BE2C (cell line): ENCODE measurements at places on chromosomes 7 and 10.
A peak's percentile ranks its signal among the peaks of the same experiment; 100 is the strongest.

GRCh38 chr10:101062232-101063049 lies 652 bp downstream of the KAZALD1 start:
- peak; percentile 89 for DNase-seq

DNA sequence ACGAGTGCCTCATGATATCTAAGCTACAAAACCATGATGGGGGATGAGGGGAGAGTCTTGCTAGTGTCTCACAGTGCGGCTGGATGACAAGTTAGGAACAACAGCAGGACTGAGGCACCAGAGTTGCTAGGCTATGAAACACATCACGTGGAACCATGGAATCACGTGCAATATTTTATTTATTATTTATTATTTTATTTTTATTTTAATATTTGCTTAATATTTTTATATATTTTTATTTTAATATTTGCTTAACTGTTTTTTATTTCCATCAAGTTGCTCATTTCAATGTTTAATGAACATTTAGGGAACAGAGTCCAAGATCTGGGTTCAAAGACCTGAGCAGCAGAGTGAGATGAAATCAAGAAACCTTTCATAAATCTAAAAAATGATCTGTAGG lies 614.6 kb downstream of the CNTNAP2 start:
- DNase-seq: no peak

GRCh38 chr10:118924493-118924892 lies 105.0 kb upstream of the NANOS1 start:
- DNase-seq: no peak

DNA sequence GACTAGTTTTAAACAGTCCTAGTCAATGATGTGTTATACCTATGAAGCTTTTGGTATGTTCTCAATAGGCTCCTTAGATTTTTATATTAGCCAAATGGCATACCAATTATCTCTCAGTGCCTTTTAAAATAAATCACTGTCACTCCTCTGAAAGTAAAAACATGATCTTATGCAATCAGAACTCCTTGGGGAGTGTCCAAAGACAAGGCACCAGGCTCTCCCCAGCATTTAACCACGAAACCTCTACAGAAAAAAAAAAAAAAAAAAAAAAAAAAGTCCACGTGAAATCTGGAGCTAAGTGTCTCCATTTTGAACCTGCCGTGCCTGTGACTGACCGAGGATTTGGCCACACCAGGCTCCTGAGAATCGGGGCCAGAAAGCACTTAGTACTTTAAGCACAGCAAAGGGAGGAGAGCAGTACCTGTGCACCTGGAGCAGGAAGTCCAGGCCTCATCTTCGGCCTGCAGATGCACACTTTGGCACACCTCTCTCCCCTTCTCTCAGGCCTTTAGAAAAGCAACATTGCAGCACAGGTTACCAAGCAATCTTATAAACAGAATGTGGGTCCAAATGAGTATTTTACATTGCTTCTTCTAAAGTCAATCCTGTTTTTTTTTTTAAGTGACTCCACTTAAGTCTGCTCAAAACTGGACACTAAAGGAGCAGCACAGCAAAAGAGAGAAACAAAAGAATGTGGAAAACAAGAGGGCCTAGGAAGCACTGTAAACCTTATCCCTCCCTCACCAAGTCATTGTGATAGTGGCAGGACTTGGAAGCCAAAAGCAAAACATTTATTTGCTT lies 1.5 kb downstream of the FAM13C start:
- DNase-seq: no peak

- DNase-seq: no peak
Measured at GRCh38 chr10:21166557-21167287, 269.6 kb upstream of the NEBL start.

DNA sequence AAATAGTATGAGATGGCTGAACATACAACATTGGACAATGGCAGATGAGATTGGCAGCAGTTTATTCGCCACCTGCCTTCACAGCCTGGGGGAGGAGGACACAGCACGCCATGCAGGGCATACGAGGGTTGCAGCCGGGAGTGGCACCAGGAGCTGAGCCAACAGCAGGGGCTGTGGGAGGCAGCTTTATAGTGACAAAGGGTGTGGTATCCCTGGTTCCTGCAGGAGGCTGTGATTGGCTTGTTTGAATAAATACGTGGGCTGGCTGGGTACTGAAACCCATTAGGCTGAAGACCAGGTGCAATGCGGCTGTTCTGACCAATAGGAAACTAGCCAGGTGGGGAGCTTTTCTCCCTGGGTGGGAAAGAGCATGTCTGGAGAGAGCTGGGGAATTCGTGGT lies 68.9 kb upstream of the LEP start:
- no peak for DNase-seq

DNA sequence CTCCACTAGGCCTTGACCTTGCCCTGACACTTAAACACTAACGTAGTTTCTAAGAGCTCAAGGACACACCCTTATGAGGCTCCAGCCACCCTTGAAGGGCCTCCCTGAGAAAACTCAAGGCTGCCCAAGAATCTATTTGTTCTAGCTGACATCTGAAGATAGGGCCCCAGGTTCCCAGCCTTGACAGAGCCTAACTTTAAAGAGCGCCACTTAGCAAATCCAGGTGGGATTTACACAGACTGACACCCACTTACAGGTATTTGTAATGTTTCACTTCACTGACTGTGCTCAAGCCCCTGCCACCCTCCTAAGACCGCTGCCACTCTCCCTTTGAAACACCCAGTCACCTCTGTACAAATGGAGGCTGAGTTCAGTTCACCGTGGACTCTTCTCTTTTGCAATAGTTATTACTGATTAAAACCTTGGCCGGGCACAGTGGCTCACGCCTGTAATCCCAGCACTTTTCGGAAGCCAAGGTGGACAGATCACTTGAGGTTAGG lies 90.4 kb downstream of the SVOPL start:
- no peak for DNase-seq

DNA sequence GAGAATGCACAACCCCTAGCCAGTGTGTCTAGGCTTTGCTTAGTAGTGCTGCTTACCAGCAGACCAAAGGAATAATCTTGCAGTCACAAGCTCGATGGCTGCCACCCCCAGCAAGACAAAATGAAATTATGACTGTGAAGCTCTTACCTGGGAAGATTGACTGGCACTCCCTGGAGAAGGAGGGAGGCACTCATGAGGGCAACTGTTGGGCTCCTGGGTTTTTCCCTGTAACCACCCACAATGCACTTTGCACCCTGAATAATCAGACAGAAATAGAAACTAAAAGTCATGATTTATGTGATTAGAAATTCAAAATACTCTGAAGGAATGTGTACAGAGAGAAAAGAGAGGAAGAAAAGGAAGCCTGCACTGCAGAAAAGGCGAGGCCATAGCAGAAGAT lies 144.3 kb upstream of the DGKB start:
- DNase-seq: no peak

DNA sequence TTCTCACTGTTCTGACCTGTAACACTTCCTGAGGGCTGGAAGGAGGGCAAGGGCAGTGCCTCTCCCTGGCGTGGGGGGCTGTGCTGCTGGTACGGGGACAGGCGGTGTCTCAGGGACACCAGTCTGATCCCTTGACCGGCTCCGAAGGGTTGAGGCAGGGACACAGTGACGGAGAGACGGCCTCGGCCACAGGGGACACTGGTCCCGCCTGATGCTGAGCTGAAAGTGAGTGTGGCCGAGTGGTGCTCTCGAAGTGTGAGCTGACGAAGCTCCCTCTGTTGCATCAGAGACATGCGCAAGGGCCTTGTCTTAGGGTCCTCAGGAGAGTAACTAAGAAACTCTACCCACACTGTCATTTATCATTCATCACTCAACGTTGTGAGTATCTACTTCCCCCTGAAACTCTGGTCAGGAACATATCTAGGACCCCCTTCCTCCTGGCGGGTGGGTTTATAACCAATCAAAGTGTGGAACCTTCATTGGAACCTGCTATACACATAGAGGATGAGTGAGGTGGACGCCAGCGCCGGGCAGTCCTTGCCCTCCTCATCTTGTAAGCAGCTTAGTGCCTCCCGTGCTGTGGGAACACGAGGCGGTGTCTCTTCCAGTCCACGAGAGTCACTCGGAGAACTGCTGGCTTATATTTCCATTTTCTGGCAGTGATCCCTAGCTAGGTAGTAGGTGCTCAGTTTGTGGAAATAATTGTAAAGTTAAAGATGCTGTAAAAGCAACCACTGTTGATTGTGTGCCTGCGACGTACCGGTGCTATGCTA lies 283.1 kb downstream of the DNAJB6 start:
- DNase-seq: no peak

- DNase-seq: no peak
Measured at GRCh38 chr7:152122540-152122939, 97.1 kb downstream of the GALNT11 start.

DNA sequence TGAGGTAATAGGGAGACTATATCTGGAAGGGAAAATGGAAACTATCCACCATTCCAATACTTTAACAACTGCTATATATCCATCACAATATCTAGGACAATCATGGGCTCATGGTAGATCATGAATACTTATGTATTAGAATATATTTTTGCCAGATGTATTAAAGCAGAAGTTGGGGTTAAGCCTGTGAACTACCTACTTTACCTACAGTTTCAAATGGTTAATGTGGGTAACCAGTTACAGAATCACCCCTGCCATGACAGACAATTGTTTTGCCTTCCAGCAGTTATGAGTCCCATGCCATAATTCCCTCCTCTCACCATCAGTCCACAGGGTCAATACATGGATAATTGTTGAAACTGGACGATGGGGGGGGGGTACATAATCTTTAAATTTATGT lies 29.9 kb upstream of the RAPGEF5 start:
- DNase-seq: no peak
